HTR-8/SVneo (cell line): ENCODE measurements at places on chromosomes 5 and 9.

GRCh38 chr5:113338628-113339027 lies 96.2 kb downstream of the TSSK1B start:
- DNase-seq: no peak

- peak; percentile 64 for DNase-seq
These were observed 1.1 kb upstream of the TENT4A start for GRCh38 chr5:6712142-6712576.

DNA sequence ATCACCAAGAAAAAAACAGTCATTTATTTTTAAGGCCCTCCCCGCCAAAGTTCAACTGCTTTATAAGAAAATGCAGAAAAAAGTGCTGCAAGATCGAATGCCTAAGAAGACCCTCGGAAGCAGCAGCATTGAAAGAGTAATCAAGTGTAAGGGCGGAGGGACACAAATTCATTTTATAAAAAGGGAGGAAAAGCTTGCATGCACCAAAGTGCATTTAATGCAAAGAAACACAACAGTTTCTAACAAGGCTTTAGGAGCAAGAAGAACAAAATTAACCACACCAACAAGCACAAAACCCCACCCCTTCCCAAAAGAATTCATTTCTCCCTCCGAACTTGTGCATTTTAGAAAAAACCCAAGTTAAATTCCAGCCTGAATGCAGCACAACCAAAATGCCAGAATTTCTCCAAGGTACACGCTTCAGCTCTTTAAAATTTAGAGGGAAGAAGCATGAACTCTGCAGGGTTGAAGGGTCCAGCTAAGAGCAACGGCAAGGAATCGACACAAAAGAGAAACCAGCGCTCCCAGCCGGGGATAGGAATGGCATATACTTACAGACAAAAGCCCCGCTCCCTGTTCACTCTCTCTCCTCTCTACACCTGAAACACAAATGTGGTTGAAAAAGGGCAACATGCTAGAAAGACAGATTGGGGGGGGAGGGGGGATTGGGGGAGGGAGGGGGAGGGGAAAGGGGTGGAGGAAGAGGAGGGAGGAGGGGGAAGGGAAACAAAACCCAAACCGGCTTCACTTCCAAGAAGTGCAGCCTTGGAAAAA lies at the start of gene NREP:
TSS of gene NREP (minus strand) at position 614 of the 774 bp plus-strand sequence. CDS start 1,422 bp downstream, outside the sequence.
- no peak for DNase-seq

DNA sequence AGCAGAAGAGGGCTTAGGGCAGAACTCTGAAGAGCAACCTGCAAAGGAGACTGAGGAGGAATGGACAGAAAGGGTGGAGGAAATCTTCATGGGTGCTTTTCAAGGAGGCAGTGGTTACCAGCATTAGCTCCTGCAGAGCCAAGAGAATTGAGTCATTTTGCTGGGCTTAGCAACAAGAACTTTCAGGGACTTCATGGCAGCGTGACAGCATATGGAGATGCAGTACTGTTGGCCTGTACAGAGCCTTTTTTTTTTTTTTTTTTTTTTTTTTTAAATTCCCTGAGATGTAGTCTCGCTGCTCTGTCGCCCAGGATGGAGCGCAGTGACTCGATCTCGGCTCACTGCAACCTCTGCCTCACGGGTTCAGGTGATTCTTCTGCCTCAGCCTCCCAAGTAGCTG lies 296.0 kb upstream of the DMRT1 start:
- DNase-seq: no peak
